Skin of body (tissue), 3 donors: ENCODE measurements at places on chromosomes 4 and X. TPM values are rescaled to one million over a fixed set of nuclear protein-coding genes. Genes with fewer than 3 reads are reported as not detected.

GRCh38 chrX:47145395-47146120 lies 537 bp downstream of the RBM10 start:
- DNase-seq = peak; percentile 11

DNA sequence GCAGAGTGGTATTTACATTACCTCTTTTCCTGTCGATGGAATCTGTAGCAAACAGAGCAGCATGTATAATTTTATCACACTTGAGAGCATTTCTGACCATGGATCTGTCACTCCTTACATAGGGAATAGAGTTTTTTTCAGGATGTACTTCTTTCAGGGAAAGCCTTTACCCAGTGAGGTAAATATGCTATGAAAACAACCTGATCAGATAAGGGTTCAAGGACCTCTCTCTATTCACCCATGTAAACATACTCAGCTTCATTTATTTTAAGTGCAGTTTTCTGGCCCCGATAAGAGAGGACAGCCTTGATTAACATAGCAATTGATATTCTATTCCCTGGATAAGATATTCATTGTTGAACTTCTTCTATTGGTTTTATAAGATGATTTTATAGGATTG lies 87.3 kb upstream of the ESX1 start:
- no peak for DNase-seq

Gene SCRG1
- total RNA-seq = 0.10 TPM

- DNase-seq = no peak
Measured at GRCh38 chrX:17535229-17535628, 160.2 kb downstream of the NHS start.

Gene SPOCK3
- total RNA-seq = 1.1 TPM

Gene POU3F4
- total RNA-seq = 0.10 TPM

DNA sequence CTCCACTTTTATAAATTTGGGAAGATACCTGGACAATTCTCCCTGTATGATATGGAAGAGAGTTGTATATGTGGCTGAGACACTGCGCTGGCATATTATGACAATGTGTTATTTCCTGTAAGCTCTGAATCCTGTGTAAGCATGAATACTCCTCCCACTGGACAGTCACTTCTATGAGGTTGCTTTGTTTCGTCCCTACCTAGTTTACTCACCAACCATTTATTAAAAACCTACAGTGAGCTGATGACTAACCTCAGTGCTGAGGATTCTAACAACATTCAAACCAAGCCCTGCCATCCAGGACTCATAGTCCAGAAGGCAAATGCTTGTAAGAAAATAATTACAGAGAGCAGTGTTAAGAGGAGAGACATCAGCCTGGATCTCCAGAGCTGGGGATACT lies 1632.9 kb upstream of the TENM3 start:
- no peak for DNase-seq

DNA sequence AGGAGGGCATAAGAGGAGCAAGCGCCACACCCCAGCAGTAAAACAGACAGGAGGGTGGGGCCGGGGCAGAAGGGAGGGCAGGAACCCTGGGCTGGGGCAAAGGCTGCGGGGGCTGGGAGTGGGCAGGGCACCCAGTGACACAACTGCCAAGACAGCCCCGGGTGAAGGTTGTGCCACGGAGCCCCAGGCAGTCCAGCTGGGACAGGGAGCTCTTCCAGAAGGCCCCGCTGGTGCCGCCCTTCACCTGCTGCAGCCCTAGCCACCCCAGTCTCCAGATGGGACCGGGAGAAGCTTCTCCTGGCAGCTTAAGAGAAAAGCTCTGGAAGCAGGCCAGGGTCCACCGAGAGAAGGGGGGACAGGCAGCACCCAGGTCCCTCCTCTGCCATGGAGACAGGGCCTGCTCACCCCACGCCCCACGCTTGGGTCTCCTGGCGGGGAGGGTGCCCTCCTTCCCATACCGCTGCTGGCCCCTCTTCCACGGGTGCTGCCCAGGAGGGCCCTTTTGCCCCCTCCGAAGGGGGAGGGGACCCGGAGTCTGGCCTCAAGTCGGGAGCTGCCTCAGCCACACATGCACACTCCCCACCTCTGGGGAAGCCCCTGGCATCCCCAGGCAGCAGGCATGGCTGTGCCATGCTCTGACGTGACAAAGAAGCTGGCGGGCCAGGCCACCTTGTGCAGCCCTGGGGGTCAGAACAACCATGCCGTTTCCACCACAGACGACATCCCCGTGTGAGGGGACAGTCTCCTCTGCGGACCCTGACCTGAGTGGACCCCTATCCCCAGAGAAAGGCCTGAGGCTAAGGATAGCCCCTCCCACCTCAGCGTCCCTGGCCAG lies 1.5 kb downstream of the DGKQ start:
- no peak for DNase-seq

Gene DCLK2
- 11.7 TPM for total RNA-seq

Gene EXOC1L
- total RNA-seq = not detected

DNA sequence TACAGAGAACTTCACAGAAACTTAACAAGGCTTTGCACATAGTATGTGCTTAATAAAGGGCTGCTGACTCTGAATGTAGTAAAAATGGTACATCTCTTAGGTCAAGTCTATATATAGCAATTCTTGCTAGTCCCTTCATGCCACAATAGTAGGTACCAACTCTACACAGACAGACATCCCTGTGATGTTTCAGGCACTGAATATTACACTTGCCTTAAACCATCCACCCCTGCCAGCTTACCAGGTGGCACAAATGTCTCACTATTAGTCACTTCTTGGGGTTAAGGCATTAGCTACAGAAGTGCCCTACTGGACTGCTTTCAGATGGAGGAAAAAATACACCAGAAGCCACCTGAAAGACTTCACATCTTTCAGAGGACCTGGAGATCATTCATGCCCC lies 86.3 kb upstream of the CITED1 start:
- no peak for DNase-seq

DNA sequence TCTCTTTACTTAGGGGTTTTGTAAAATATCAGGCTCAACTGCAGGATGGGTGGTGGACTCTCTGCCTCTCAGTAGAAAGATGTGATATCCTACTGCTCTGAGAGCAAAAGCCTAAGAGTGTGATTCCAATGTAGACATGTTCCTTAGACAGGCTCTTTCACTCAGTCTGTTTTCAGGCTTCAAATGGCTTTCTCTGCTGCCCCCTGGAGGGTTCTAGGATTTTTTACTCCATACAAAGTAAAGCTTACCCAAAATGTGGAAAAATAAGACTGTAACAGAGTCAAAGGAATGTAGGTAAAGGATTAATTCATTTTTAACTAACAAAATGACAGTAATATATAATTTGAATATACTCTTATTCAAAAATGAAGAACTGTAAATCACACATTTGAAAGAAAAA lies 32.1 kb downstream of the ZGRF1 start:
- peak; percentile 5 for DNase-seq

DNA sequence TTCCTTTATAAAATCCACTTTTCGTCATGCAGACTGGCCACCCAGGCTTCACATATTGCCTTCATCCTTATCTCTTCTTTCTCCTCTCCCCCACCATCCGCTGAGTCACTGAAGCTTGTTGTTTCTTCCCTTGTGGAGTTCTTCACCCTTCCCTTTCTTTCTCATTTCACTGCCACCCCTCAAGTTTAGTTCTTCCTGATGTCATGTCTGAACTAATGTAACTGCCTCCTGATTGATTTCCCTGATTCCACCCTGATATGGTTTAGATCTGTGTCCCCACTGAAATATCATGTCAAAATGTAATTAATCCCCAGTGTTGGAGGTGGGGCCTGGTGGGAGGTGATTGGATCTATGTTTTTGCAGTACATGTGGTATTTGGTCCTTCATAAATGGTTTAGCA lies 151.4 kb downstream of the CPEB2 start:
- no peak for DNase-seq

Gene SPANXA2
- total RNA-seq = not detected

GRCh38 chrX:67953658-67954057 lies 409.8 kb downstream of the AR start:
- DNase-seq = no peak

Gene SLC49A3
- 3.2 TPM for total RNA-seq

GRCh38 chr4:132709056-132709455 lies 440.0 kb upstream of the PCDH10 start:
- no peak for DNase-seq

- DNase-seq = no peak
Measured at GRCh38 chrX:87744391-87744790, 226.8 kb downstream of the KLHL4 start.

Gene CORIN
- total RNA-seq = 11.8 TPM

DNA sequence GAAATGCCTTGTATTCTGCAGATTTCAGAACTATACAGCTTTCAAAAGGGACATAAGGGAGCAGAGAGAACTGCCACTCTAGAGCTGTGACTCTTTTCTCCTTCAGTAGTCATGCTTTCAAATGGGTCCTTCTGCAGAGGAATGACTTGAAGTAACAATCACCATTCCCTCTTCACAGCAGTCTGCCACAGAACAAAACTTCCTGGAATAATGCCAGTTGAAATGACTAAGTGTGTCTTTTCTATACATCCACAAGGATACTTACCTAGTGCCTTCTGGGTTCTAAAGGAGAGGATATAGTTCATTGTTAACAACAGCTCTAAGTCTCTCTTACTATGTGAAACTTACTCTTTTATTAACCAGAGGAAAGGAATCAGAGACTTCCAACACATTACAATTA lies 515.4 kb upstream of the ATOH1 start:
- DNase-seq = no peak

Gene PRR32
- 3.5 TPM for total RNA-seq

GRCh38 chrX:121666171-121666570 lies 618.8 kb downstream of the GLUD2 start:
- no peak for DNase-seq

DNA sequence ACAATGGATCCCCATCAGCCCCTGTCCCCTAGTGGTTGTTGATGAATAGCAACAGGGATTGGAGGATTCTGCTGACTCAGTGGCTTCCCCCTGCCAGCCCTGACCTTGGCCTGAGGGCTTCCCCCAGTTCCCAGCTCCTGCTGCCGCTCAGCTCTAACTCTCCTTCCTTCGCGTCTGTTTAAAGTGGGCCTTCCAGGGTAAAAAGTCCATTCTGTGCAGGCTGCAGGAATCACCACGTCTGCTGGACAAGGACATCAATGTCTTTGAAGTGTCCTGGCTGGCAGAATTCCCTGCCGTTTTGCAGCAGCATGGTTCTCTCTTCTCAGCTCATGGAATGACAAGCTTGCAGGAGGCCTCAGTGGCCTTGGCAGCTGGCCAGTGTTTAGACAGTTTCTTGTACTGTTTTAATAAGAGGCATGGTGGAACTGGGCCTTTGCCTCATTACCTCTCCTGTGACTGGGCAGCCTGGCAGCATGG lies 152.5 kb upstream of the STX18 start:
- DNase-seq = no peak

DNA sequence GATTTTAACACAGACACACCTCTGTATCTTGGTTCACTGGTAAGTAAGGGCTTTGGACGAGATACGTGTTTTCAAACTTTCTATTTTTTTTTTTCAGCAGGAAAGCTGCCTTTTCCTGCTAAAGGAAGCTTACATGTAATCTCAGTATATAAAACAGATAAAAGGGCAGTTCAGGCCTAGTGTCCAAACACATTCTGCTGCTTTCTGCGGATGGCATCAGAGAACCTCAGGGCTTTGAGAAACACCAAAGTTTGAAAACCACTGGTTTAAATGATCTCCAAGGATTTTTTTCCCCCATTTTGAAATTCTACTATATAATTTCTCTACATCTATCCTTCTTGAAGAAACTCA lies 76.0 kb downstream of the ZAR1 start:
- no peak for DNase-seq

DNA sequence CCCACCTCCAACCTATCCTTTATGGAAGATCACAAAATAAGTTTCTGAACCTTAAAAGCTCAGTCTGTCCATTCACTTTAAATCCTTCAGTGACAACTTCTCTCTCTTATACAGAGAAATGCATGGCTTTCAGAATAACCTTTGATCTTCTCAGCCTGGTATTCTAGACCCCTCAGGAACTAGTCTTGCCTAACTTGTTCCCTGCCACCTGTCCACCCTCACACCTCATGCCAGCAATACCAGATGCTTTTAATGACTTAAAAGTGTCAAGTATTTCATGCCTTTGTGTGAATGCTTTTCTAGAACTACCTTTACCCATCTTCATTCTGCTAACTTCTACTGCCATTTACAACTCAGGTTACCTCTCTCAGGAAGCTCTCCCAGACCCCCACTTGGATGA lies 7.4 kb downstream of the EXOC1L start:
- no peak for DNase-seq
